CD4-positive, alpha-beta T cell treated with Interleukin-17A for 1 hour (primary cell): ENCODE measurements at places on chromosomes 7 and 10.
A peak's percentile ranks its signal among the peaks of the same experiment; 100 is the strongest.

DNA sequence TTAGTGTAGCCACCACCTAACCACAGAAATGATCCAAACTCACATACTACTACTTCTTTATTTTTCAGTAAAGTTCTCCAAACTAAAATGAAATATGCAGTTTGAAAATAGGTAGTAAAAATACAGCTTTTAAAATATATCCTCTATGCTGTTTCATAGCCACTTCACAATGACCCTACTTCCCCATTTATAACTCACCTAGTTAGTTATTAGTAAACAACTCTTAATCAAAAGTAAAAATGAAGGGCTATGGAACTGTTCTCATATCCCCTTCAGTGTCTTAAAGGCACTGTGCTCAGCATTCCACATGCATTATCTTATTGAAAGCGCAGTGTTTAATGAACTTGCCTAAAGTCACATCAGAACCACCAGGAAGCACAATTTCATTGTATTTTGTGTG lies 43.5 kb downstream of the KMT2C start:
- no peak for DNase-seq

DNA sequence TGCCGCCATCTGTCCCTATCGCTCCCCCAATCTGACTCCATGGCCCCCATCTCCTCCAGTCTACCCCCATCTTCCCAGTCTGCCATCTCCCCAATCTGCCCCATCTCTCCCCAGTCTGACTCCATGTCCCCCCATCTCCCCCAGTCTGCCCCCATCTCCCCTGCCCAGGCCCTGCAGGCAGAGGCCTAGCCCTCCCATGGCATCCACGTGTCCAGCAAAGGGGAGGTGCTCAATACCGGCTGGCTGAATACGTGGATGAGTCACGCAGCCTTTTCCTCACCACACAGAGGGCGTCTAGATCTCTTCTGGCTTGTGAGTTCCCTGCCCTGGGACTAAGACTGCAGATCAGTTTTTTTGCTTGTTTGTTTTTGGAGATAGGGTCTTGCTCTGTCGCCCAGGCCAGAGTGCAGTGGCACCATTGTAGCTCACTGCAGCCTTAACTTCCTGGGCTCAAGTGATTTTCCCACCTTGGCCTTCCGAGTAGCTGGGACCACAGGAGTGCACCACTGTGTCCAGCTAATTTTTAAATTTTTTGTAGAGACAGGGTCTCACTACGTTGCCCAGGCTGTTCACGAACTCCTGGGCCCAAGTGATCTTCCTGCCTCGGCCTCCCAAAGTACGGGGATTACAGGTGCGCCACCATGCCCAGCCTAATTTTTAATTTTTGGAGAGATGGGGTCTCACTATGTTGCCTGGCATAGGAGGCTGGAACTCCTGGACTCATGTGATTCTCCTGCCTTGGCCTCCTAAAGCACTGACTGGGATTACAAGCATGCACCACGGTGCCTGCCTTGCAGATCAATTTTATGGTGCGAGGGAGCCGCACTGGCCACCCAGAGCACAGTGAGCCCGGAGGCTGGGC lies 15.3 kb upstream of the GPR146 start:
- peak; percentile 73 for DNase-seq

DNA sequence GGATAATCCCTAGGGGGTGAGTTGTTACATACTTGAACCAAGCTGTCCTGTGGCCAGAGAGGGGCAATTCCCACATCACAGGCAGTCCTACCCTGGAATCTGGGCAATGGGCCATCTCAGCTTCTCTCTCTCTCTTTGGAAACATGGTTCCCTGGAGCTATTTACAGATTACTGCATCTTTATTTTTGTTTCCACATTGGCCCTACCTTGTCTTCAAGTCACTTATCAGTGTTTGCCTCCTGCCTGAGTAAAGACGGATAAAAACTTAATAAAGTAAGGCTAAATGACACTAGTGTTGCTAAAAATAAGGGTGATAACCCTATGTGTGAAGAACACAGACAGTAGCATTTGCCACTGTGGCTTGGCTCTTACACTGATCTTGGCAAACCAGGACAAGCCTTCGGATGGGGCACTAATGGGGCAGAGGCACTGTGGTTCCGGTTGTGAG lies 228.2 kb downstream of the GFRA1 start:
- no peak for DNase-seq

DNA sequence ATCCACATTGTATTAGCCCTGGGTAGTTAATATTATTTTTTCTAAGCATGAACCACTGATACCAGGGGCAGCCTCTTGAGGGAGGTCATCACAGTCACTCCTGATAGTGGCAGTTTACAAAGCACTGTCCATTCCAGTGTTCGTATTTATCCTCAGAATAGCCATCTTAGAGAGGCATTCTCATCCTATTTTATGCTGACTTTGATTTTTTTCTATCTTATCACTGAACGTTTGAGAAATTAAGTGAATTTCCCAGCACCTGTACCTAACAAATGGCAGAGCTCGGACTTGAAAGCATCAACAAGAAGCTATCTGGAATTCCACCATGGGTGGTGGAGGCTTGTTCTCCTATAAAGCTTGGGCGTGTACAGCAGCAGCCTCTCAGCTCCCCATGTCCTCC lies 26.1 kb upstream of the MGAM2 start:
- DNase-seq: no peak

- no peak for DNase-seq
These were observed 60.8 kb upstream of the ELN start for GRCh38 chr7:73966941-73967831.

GRCh38 chr7:96723622-96724021 lies 14.0 kb upstream of the SEM1 start:
- no peak for DNase-seq

GRCh38 chr7:125481323-125481722 lies 551.7 kb upstream of the POT1 start:
- no peak for DNase-seq

DNA sequence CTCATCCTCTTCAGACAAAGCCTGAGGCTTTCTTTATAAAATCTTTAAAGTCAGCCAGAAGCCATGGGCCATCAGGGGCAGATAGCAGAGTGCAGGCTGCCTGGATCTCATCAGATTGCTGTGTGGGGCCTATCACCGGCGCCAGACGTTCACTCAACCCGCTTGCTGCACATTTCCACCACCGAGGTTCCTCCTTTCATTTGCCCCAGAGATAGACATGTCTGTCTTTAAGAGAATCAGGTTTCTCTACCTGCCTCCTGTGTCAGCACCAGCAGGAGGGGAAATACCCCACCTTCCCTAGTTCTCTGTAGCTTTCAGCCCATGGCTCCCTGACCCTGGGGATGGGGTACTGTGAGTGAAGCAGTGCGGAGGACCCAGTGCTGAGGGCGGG lies 22.0 kb downstream of the SLC18A2 start:
- no peak for DNase-seq

DNA sequence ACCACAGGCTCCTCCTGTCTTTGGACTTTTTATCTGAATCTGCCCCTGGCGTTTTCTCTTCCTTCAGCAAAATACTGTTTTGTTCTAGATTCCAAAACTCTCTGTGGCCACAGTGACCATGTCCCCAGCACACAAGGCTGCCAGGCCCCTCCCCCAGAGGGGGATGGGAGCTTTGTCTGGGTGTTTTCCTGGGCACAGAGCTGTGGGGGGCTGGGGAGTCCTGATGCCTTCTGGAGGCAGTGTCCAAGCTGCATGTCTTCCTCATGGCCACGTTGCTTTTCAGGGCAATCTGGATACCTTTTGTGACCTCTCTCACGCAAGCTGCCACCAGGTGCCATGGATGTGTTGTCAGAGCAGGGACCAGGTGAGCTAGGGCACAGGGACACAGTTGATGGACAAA lies 26.2 kb downstream of the ANTXRL start:
- DNase-seq: no peak

DNA sequence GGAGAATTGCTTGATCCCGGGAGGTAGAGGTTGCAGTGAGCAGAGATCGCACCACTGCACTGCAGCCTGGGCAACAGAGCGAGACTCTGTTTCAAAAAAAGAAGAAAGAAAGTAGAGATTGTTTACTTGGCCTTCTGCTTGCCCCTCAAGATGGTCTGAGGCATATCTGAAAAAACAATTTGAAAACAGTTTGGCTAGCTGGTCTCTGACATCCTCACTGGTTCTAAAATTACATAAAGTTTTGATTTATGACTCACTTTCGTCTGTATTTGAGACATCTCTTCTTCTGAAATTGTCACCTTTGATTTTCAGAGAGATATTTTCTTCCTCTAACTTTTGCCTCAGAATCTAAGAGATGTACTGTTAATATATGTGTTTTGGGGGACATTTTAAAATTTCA lies 49.6 kb upstream of the HELLS start:
- DNase-seq: no peak

DNA sequence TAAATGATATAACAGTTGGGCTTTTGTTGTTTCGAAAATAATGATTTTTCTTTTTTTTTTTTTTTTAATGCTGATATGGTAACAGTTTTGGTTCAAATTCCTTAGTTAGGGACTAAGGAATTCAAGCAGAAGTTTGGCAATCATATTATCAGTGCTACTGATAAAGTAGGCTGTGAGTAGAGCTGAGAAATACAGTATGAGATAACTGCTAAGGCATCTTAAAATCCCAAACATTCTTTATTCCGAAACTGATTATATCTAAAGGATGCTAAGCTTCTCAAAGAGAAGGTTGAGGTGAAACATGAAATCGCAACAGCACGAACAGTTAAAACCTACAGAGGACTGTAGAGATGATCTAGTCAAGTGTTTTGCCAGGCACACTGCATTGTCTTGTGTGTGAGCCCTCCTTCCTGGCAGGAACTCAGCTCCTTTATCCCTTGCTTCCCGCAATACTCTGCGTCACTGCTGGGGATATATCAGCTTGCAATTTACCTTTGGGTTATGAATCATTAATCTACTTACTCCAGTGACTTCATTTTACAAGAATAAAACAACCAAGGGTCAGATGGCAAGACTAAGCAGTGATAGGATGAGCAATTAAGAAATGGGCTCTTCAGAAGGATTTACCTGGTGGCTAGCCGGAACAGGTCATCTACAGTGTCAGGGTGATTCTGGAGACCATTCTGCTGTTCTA lies 36.7 kb downstream of the IRF5 start:
- DNase-seq: no peak

- DNase-seq: no peak
These were observed 781.6 kb upstream of the PHF14 start for GRCh38 chr7:10192074-10192473.

DNA sequence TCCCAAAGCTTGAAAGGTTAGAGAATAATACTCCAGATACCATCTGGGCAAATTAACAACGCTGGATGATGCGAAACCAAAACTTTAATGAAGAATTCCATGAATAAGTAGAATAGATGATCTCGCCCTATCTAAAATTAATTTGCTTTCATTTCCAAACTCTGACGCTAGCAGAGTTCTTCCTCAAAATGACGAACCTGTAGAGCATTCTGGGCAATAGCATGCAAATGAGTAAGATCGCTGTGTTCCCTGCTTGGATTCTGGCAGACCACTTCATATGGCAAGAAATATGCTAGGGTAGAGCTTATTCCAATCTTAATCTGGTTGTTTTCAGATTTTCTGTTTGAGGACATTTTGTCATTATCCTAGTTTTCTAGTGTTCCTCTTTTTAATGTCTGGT lies 36.1 kb upstream of the SMNDC1 start:
- DNase-seq: no peak

- no peak for DNase-seq
These were observed 80.5 kb downstream of the WIPF3 start for GRCh38 chr7:29886827-29887226.

- DNase-seq: no peak
These were observed 68.4 kb upstream of the ITGB1 start for GRCh38 chr10:33026422-33026821.

GRCh38 chr10:13806419-13806818 lies 219.7 kb downstream of the PRPF18 start:
- DNase-seq: no peak

DNA sequence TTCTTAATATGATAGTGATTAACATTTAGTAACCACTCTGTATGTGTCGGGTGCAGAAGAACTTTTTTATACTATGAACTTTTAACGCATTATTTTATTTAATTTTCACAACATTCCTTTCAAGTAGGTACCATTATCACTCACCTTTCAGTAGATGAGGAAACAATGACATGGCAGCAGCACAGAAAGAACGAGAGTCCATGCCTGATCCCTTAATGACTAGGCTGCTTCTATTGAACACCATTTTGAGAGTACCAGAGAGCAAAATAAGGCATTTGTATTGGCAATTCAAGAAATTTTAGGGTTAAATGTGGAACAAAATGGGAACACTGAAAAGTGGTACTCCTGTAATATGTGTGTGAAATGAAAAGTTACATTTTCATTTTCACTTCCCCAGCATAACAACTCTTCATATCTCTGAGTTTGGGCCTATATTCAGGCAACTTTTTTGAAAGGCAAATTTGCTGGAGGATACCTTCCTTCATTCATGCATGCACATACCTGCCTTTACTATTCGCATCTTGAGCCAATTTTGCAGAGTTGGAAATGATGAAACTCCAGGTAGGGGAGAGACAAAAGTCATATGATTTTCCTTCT lies 12.8 kb downstream of the LRRN3 start:
- DNase-seq: no peak

DNA sequence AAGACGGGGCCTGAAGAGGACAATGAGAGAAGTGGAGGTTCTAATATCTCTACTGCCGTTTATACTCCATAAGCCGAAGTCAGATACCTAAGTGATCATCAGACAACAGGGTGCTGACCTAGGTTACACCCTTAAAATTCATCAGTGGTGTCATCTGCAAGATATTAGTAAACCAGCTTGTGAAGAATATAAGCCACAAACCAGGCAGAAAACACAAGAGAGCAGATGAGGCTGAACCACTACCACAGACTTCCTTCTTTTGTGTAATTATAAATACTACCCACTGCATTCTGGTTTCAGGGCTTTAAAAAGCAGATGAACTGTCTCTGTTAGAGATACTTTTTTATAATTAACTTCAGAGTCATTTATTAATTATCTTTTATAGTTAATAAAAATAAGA lies 69.0 kb upstream of the LRRC17 start:
- no peak for DNase-seq

DNA sequence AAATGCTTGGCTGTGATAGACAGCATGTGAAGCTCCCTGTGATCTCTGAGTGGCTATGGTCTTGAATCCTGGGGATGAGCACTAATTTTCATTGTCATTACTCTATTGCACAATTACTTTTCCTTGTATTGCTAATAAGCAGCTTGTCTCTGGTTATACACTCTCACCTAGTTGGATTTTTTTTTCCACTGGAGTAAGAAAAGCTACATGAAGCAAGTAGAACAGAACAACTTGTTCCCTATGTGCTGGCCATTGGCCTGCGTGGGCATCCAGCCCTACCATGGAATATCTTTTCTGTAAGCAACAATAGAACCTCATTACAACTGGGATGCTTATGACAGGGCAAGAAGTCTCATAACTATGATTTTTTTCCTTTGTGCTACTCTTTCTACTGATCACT lies 807.4 kb downstream of the TNS3 start:
- no peak for DNase-seq

GRCh38 chr10:124354411-124355382 lies 64.0 kb downstream of the OAT start:
- peak; percentile 18 for DNase-seq

GRCh38 chr7:44555350-44555749 lies 14.2 kb upstream of the NPC1L1 start:
- DNase-seq: no peak

- no peak for DNase-seq
These were observed 136.4 kb downstream of the RGS10 start for GRCh38 chr10:119406137-119406536.
